ENCODE measurements at places on chromosomes 12 and 14.

DNA sequence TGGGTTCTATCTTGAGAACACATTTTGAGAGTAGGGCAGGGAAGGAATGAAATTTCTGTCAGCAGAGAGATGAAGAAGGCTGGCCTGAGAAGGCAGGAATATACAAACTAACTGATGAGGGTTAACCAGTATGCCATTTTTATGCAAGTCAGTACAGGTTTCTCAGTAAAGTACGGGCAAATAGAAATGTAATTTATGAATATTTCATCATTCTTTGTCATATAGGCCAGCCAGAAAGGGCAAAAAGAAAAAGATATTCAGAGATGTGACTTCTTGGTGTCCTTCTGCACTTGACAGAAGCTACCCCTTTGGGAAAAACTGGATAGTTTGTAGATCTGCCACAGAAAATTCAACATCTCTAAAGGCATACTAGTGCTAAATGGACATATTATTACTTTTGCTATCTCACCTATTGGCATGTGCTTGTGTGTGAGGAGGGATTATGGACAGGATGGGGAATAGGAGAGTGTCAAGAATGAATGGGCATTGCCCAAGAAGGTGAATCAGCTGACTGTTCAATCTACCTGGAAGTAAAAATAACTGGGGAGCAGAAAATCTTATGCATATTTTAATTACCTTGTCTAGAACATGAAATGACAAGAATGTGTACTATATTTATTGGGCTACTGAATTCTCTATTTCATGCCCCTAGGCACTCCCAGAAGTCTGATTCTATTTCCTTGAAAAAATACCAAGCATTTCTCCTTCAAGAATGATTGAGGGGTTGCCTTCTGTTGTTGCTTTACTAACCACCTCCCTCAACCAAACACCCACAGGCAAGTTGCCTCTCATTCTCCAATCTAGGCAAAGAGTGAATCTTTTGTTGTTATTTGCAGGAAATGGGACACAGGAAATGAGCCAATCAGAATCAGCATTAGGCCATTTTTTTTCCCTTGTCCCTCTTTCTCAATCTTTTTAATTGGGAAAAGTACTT is 175.1 kb upstream of the SLC38A2 start:
- no peak for DNase-seq

GRCh38 chr14:57287745-57288144 is 19.0 kb downstream of the AP5M1 start:
- no peak for DNase-seq

- no peak for DNase-seq
Observed at GRCh38 chr14:68366656-68367055, 426.2 kb downstream of the ZFP36L1 start.

- no peak for DNase-seq
Observed at GRCh38 chr12:110869803-110870202, 23.0 kb downstream of the CCDC63 start.

GRCh38 chr12:131098178-131098981 is 144.7 kb downstream of the ADGRD1 start:
- DNase-seq, result no peak

- DNase-seq, result no peak
Observed at GRCh38 chr14:50407111-50407812, 10.6 kb upstream of the CDKL1 start.

- no peak for DNase-seq
Observed at GRCh38 chr12:52806821-52807543, 6.9 kb downstream of the KRT4 start.

GRCh38 chr12:124747426-124748161 is 116.1 kb downstream of the SCARB1 start:
- peak; percentile 54 for DNase-seq

GRCh38 chr14:55297611-55298499 is 26.6 kb downstream of the FBXO34 start:
- no peak for DNase-seq

DNA sequence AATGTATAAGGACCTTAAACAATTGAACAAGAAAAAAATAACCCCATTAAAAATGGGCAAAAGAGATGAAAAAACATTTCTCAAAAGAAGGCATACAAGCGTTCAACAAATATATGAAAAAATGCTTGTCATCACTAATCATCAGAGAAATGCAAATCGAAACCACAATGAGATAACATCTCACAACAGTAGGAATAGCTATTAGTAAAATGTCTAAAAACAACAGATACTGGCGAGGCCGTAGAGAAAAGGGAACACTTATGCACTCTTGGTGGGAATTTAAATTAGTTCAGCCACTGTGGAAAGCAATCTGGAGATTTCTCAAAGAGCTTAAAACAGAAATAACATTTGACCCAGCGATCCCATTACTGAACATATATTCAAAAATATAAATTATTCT is 769.8 kb upstream of the MGAT4C start:
- no peak for DNase-seq

- DNase-seq, result no peak
Observed at GRCh38 chr14:68464711-68465110, 328.2 kb downstream of the ZFP36L1 start.

DNA sequence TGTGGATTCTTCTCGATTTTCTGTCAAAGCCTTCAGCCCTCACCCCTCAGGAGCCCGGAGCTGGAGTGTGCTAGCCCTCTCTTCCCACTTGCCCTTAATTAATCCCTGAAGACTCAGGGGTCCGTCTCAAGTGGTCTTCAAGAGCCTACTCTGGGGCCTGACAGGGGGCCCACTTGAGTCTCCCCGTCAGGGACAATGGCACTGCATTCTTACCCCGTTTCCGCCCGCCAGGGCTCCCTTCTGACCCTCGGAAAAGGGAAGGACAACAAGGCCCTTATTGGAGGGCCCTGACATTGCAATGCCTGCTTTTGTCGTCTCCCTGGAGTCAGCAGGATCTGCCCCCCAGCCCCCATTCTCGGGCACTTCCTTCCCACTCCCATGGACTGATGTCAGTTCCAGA is 34.4 kb downstream of the TBX3 start:
- no peak for DNase-seq

DNA sequence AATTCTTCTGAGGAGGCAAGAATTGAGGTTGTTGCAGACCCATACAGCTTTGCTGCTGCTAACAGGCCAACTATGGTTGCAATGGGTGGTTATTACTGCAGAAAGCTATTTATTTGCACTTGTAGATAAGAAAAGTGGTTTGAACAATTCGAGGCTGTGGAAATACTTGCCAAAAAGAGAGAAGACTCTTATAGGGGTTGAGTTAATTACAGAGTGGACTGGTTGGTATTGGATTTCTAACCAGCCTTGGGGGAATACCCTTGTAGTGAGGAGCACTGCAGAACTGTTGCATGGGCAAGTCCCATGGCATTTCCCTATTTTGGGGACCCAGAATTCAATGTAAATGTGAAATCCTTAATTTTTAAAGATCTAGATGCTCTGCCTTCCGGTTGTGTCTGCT is 120.5 kb downstream of the KCNMB4 start:
- no peak for DNase-seq

DNA sequence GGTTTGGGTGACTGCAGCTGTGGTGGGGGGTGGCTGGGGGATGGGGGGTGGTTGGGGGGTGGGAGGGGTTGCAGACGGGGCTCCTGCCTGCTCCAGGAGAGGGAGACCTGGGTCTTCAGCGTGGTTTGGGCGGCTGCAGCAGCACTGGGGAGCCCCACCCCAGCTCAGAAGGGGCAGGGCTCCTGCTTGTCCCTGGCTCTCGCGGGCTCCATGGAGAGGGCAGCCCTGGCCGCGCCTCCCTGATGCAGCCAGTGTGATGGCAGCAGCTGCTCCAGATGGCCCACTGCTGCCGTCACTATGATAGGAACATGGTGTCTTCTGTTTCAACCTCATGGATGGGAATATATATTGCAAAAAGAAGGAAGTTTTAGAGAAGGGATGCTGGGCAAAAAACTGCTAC is 22.9 kb downstream of the TRHDE start:
- DNase-seq, result no peak

- DNase-seq, result no peak
Observed at GRCh38 chr12:101884174-101884573, 6.8 kb downstream of the DRAM1 start.

- no peak for DNase-seq
Observed at GRCh38 chr14:53836551-53836950, 120.1 kb downstream of the BMP4 start.

DNA sequence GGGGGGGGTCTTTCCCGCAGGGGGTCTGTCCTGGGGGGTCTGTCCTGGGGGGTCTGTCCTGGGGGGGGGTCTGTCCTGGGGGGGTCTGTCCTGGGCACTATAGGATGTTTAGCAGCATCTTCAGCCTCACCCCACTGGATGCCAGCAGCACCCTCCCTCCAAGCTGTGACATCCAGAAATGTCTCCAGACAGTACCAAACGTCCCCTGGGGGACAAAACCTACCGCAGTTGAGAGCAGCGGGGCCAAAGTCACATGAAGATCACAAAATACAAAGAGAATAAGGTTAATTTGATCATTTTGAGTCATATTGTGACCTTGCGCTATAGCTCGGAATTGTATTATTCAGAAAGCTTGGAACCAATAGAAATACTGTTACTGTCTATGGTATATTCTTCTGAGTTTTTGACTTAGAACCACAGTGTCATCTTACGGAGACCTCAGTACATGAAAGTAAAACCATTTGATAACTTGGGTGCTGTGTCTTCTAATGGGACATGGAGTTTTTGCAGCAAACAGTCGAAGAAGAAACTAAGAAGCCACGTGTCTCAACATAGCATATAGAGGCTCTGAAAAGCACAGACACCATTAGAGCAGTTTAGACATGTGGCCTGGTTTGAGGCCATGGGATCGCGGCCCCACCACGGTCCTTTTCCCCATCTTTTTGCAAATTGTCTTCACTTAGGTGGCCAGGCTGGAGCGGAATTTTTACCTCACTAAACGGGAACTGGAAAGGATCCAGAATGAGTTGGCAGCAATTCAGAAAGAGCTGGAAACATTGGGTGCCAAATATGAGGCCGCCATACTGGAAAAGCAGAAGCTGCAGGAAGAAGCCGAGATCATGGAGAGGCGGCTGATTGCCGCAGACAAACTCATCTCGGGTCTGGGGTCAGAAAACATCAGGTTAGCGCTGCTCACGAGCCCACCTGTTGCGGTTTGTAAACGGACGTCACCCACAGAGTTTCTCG is 59.9 kb downstream of the CCDC92 start:
- no peak for DNase-seq

- DNase-seq, result no peak
Observed at GRCh38 chr12:126157575-126157966, 1092.3 kb downstream of the AACS start.

DNA sequence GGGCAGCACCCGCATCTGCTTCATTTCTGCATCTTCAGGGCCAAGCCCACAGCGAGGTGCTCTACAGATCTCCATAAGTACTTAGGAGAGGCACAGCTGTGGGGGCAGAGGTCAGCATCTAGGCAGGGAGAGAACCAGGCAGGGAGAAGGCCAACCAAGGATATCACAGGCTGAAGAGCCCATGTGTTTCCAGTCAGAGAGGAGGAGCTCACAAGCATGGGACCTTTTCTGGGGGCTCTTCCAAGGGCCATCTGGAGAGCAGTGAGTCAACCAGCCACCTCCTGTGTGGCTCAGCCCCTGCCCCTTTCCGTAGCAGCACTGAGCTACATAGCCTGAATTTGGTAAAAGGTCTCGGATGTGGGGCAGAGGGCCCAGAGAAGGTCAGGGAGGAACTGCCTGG is 78.5 kb downstream of the ARL6IP4 start:
- no peak for DNase-seq

- DNase-seq, result no peak
Observed at GRCh38 chr12:4763549-4763948, 43.3 kb downstream of the GALNT8 start.

- DNase-seq, result no peak
Observed at GRCh38 chr12:10571141-10571540, 42.3 kb downstream of the MAGOHB start.

- no peak for DNase-seq
Observed at GRCh38 chr12:125683748-125684381, 618.6 kb downstream of the AACS start.

DNA sequence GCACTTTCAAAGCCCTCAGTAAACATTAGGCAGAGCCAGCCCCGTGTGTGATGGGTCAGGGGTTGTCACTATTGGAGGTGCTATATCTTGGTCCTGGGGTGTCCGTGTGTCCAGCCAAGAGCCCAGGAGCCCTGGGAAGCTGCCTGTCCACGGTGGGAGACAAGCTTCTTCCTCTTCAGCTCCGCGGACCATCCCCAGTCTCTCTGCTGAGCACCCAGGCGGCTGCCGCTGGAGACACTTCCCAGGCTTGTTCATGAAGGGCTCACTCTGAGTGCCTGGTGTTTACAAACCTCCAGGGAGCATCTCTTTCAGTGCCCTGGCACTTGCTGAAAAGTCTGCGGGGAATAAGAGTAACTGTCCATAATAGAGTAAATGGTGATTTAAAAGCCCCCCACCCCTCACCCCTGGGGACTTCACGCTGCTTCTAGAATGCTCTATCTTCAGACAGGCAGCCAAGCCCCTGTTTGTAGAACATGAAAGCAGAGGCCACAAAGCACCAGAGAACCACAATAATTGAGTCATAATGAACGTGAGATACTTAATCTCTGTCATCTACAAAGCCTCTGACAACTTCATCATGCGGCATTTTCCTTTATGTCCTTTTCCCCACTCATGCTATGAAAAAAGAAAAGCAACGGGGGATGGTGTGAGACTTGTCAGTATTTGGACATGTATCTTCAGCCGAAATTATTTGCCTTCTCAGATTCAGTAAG is 178.6 kb downstream of the TMEM132C start:
- DNase-seq, result no peak

- no peak for DNase-seq
Observed at GRCh38 chr12:26976687-26977086, 37.5 kb downstream of the TM7SF3 start.

DNA sequence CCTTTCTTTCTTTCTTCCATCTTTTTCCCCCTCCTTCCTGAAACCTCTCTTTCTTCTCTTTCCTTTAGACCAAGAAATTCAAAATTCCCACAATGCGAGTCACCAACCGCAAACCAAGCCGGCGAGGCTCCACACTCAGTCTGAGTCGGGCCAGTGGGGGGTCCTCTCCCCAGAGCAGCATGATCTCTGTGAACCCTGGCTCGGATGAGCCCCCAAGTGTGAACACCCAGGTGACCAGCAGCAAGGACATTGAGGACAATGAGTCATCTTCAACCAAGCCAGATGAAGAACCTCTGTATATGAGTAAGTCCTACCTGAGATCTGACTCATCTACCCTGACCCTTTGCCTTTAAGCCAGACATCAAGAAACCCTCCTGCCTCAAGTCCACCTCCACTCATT is 88.6 kb upstream of the TMEM233 start:
- DNase-seq, result no peak

DNA sequence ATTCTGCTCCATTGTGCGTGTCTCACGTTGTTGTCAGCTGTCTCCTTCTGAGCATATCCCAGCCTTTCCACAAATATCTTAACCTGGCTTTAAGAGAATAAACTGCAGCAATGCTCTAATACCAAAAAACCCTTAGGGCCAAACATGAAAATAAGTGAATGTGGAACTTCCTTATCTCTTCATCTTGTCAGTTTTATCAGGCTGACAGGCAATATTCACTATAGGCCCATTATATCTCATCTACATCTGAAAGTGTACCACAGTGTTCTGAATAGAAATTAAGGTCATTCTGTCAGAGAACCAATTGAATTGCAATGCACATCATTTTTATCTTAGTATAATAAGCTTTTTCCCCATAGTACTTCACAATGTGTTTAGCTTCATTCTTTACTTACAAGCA is 933.1 kb upstream of the FBXO33 start:
- no peak for DNase-seq
